ENCODE measurements at places on chromosomes 5 and 9.

GRCh38 chr9:131042666-131043065, 33.7 kb downstream of the LAMC3 start:
- DNase-seq: no peak

DNA sequence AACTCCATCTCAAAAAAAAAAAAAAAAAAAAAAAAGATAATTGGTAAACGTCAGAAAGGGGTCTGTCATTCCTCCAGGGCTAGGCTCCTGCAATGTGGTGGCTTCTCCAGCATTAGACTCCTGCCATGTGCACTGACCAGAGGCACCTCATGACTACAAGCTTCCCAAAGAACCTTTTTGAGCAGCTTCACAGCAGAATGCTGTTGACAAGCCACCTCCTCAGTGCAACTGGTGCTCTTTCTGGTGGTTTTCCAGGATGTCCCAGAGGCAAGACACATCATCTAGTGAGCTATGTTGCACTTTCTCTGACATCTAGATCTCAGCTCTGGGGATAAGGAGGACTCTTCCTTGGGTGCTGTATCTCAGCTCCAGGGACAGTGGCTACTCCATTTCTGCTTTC, 11.6 kb downstream of the RPL37 start:
- no peak for DNase-seq

- DNase-seq: no peak
Observed at GRCh38 chr5:79510638-79511037, 3.3 kb downstream of the HOMER1 start.

GRCh38 chr5:171310212-171310818, 1.3 kb downstream of the TLX3 start:
- peak; percentile 9 for DNase-seq

DNA sequence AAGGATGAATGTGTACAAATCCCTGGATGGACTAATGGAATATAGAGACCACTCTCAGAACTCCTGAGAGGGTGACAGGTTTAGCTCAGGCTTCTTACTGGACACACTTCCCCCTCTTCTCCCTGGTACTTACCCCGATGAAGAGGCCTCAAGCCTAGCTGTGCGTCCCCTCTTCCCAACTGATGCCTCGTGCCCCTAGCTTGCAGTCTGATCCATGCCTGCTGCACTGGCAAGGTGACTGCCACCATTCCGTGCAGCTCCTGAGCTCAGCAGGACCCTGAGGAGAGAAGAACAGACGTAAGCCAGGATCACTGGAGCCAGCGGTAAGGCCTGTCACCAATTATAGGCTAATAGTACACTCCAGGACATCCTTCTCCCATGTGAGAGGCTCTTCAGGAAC, 5.5 kb upstream of the STOML2 start:
- no peak for DNase-seq

- no peak for DNase-seq
Observed at GRCh38 chr5:40603378-40603777, 76.3 kb upstream of the PTGER4 start.

- no peak for DNase-seq
Observed at GRCh38 chr5:66828548-66829357, 232.6 kb downstream of the MAST4 start.

DNA sequence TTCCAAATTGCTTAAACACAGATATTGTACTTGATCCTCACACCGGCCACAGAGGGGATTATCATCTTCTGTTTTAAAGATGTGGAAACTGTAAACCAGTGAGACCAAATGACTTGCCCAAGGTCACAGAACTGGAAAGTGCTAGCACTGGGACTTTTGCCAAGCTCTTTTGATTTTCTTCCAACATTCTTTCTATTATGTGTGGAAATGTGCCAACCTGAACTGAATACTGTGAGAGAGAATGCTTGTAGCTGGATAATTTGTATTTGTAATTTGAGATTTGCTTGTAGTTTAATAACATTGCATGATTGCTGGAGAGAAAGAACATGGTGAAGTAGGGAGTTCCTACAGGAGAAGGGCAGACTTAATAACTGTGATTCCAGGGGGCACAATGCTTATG, 977.9 kb upstream of the NUDT12 start:
- no peak for DNase-seq

DNA sequence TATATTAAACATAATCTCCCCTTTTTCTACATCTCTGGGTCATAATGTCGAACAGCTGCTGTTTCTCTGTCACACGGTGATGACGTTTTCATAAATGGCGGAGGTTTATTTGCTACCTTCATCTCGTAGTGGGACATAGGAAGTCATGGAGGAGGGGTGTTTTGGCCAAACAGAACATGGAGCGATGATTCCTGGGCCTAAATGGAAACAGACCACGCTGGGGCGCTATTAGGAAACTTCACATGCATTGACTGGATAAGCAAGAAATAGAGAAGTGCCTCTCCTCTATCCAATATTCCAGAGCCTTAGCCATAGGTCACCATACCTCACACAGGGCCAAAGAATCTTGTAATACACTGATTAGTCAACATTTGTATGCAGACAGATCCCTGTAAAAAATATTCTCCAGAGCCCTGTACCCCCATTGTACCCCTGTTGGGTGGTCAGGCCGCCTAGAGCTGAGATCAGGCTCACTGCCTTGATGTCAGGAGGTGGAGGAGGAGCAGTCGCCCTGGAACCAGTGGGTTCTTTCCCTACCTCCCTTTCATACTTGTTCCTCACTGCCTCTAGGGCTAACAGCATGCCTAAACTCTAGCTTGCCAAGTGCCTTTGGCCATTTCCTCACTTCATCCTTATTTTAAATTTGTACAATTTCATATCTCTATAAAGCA, 77.8 kb upstream of the SPIN1 start:
- DNase-seq: peak; percentile 94

DNA sequence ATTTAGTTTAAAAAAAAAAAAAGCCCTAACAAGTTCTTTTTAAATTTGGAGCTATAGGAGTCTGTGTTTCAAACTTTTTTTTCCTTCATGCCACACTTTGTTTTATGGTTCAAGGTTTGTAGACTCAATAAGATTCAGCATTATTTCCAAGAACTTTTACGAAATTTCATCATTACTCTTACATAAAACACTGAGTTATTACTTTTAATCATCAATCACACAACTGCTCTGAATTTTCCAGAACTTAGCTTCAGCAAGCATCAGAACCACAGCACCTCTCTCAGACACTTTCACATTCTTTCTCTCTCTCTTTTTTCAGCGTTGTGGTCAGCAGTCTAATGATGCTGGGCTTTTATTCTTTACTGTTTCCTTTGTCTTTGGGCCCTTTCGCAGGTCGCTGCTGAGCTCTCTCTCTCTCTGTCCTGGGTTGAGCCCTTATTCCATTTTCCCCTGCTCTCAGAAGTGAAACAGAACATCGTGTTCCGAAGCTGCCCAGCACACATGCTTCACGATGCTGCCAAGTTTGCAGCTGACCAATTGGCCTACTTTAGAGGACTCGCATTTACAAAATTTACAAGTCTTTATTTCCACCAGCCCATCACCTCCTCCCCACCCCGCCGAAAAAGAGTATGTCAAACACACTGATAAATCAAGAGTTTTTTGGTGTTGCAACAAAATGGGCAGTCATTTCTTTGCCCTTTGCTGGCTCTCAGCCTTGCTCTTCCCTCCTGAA, 44.6 kb upstream of the PIK3R1 start:
- DNase-seq: no peak

GRCh38 chr5:12690361-12690760, 786.1 kb upstream of the CTNND2 start:
- DNase-seq: no peak

DNA sequence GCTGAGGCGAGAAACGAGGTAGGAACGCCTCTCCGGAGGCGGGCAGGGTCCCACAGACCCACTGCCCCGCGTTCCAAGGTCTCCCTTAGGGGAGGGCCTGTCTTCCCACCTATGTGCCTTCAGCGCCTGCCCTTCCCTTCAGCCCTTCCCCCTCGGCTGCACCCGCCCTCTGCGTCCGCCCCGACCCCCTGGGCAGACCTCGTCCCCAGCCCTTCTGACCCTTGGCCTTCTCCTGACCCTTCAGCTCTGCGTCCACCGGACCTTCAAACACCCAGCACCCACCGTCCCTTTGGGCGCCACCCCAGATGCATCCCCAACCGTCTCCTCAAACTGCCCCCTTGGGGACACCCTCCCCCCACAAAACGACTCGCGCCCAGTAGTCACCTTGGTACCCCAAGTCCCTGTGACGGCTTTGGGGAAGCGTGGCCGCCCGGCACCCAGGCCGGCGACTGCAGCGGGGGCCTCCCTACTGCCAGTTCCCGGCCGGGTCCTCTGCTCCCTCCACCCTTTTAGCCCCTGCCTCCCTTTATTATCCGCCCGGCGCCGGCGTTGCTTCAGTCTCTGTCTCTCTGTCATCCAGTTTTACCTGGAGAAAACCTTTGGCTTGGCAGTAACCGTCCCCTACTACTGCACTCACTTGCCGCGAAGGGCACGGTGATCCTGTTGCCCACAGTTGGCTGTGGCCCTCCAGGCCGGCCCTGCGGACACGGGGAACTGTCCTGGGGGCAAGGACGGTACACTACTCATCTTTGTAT, 421 bp downstream of the RUSC2 start:
- peak; percentile 42 for DNase-seq

- no peak for DNase-seq
Observed at GRCh38 chr5:92409134-92409533, 1026.0 kb upstream of the ARRDC3 start.

- no peak for DNase-seq
Observed at GRCh38 chr9:78725503-78725902, 428.6 kb downstream of the PSAT1 start.

DNA sequence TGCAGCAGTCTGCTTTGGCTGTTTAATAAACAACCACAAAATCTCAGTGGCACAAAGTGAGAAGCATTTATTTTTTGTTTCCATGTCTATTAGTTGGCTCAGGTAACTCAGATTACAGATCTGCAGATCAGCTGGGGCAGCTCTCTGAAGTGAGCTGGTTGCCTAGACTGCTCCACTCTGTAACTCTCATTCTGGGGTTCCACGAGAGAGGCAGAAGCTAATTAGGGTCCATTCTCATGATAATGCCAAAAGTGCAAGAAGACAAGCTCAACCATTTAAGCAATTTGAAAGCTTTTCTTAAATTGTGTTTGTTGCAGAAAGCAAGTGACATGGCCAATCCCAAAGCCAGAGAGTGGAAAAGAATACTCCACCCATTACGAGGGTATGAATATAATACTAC, 13.2 kb downstream of the MEIKIN start:
- no peak for DNase-seq

GRCh38 chr5:73314395-73315257, 134.0 kb downstream of the FOXD1 start:
- DNase-seq: no peak

- DNase-seq: no peak
Observed at GRCh38 chr5:6708814-6709213, 4.4 kb upstream of the TENT4A start.

- DNase-seq: no peak
Observed at GRCh38 chr9:3662671-3663070, 136.9 kb upstream of the RFX3 start.

DNA sequence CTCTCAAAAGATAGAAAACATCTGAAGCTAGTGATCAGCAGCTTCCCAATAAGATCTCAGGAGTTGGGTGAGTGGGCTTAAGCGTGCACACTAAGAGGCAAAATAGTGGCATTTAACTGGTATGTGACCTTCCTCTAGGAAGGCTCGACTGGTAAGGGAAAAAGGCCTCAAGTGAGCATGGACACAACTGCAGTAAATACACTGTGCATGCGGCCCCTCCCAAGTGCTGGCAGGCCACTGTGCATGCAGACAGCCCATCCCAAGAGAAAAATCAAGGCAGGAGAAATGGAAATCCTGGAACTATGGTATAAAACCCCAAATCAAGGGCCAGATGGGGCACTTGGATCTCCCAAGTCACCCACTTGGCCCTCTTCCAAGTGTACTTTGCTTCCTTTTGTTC, 112.7 kb downstream of the SMC2 start:
- DNase-seq: no peak

DNA sequence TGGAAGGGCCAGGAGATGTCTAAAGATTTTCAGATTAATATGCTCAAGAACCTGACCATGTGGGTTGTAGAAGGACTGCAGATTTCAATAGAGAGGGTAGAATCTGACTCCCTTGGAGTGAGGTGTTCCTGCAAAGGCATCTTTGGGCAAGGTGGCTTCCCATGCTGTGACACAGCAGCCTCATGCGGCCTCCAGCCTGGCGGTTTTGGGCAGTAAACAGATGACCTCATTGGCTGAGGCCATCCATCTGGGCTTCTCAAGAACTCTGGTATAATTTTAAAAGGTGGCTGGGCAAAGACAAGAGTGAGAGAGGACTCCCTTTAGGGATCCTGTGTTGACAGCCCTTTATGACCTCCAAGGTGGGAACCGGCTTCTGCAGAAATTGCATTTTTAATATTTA, 90.3 kb upstream of the ERCC6L2 start:
- DNase-seq: no peak

- DNase-seq: no peak
Observed at GRCh38 chr5:143748516-143748915, 63.4 kb upstream of the HMHB1 start.

- DNase-seq: peak; percentile 32
Observed at GRCh38 chr9:105299190-105299854, 54.9 kb downstream of the SLC44A1 start.

- no peak for DNase-seq
Observed at GRCh38 chr5:75197745-75198144, 38.9 kb downstream of the ANKRD31 start.

GRCh38 chr5:173103411-173103810, 40.9 kb upstream of the BNIP1 start:
- no peak for DNase-seq

DNA sequence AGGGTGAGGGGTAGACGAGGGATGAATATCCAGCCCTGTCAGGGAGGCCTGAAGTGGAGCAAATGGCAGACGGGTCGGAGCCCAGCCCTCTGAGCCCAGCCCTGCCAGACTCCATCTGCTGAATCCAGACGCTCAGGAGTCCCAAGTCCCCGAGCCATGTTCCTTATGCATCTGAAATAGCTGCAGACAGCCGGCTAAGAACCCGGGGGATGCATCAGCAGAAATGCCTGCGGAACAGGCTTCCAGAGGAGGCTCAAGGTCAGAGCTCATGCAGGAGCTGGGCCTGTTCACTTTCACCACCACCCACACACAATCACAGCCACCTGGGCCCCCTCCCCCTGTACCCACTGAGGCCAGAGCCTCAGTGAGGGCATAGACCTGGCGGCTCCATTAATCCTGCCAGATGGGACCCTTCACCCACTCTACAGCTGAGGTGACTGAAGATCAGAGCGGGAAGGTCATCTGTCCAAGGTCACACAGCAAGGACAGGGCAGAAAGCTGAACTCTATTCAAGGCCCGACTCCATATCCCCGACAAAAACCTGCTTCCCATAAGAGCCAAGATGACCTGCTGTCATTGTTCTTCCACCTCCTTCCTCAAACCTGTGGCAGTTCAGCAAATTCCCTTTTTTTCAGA, 24.4 kb upstream of the AKNA start:
- DNase-seq: no peak

GRCh38 chr5:116632890-116633289, 58.3 kb upstream of the SEMA6A start:
- DNase-seq: no peak

DNA sequence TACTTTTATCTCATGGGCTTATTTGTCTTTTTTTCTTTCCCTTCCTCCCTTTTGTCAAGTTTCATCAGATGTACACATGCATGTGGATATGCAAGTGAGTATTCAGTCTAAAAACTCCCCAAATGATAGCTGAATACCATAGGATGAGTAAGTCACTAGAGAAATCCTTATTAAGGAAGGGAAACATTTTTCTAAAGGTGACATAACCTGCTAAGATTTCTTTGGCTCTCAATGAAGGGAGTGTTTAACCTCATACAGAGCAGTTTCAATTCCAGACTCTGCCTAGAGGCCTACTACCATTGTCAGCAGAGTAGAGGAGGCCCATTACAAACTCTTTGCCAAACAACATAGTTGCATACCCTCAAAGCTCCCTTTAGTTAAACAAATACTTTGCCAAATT, 192.4 kb downstream of the ARHGEF28 start:
- DNase-seq: no peak

Measured in KBM-7 (cell line).